Posterior vena cava (tissue), 2 donors: ENCODE measurements at places on chromosomes 6 and 20. TPM values are rescaled to one million over a fixed set of nuclear protein-coding genes. Genes with fewer than 3 reads are reported as not detected.
A peak's percentile ranks its signal among the peaks of the same experiment; 100 is the strongest.

The PPP1R16B gene
- 8.5 TPM for total RNA-seq

The FAXC gene
- 12.9 TPM for total RNA-seq

DNA sequence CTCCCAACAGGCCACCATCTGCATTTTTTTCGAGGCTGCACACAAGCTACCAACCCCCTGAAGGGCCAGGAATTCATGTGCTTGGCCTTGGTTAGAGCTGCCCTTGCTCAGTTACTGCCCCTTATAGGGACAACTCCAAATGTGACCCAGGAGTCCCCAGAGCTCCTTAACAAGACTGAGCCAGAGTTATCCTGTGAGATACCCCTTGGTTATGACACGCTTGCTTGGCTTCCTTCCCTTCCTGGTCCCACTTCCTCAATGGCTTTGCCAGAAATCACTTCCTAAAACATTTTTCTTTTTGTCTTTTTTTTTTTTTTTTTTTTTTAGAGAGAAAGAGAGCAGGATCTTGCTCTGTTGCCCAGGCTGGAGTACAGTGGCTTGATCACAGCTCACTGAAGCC lies 8.9 kb downstream of the TREM1 start:
- no peak for DNase-seq

GRCh38 chr20:25280574-25281535 lies 33.0 kb downstream of the PYGB start:
- DNase-seq: peak; percentile 73

GRCh38 chr6:126117251-126117650 lies 130.9 kb downstream of the TRMT11 start:
- no peak for DNase-seq

- no peak for DNase-seq
Measured at GRCh38 chr20:53655625-53656292, 62.1 kb upstream of the ZNF217 start.

DNA sequence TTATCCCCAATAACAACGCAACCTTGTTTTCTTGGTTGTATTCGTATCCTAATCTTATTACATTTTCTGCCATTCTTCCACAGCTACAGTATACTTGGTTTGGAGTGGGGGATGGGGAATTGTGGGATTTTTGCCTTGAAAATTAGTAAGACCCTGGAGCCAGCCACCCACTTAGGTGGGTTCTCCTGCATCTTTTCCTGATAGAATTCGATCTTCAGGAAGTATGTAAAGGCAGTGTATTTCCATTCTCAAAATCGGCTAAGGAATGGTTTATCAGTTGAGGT lies 1.1 kb downstream of the ITCH start:
- no peak for DNase-seq

- no peak for DNase-seq
Measured at GRCh38 chr20:51493346-51493791, 49.1 kb downstream of the NFATC2 start.

- no peak for DNase-seq
Measured at GRCh38 chr6:154479351-154479769, 31.1 kb downstream of the CNKSR3 start.
